ENCODE measurements at places on chromosomes 7 and 10.
A peak's percentile ranks its signal among the peaks of the same experiment; 100 is the strongest.

- DNase-seq: no peak
Observed at GRCh38 chr7:27244488-27245123, 2.0 kb downstream of the EVX1 start.

DNA sequence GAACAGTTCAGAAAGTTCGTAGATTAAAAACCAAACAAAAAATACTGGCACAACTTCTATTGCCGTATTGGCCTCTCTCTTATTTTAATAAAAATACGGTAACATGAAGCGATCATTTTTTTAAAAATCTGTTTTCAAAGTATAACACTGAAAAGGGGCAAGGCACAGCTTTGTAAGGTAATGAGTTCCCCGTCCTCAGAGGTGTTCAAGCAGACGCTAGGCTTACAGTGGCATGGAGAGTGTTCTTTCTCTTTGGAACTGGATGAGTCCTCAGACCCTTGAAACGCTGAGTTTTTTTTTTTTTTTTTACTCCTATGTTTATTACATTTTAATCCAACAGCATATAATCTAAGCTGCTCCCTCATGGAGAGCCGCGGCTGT lies 7.8 kb downstream of the EN2 start:
- no peak for DNase-seq

GRCh38 chr10:43229208-43230061 lies 37.4 kb downstream of the RASGEF1A start:
- DNase-seq: peak; percentile 36

- DNase-seq: no peak
Observed at GRCh38 chr7:125467996-125468854, 538.6 kb upstream of the POT1 start.
